ENCODE measurements at places on chromosomes 5 and 9.

DNA sequence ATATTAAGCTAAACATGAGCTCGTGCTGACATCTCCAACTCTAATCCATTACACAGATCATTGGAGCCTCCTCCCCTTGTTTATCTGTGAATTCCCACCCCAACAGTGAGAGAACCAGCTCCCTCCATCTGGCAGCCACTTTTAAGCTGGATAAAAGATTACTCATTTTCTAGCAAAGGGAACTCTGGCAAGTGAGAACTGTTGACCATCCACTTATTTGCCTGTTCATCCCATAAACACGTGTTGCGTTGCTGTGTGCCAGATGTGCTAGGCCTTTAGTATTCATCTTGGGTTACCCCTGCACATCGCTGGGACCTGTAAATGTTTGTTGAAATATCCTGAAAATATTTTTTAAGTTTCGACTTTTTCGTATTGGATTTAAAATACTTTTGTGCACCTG lies 2.4 kb upstream of the TOR1A start:
- no peak for DNase-seq

DNA sequence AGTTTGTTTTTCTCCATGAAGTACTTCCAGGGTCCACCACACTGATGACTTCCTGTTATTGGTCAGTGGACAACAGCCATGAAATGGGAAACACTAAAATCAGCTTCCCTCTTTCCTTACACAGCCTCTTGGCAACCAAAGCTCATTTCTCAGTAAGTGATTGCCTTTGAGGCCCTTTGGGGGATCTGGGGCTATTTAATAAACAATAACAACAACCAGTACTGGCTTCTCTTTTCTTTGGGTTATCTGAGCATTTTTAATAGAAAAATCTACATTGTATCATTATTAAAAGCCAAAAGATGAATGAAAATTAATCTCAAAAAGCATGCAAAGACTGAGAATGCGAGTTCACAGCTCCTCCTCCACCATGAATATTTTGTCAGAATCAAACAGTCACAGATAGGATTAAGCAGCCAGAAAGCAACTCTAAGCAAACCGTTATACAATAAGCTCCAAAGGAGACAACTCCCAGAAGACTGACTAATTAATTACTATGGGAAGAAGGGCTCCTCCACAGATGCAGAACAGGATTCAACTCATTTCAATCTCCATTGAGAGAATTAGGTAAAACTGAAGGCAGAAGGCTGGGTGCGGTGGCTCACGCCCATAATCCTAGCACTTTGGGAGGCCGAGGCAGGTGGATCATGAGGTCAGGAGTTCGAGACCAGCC lies 68.3 kb downstream of the SERINC5 start:
- peak; percentile 5 for DNase-seq

GRCh38 chr5:30001826-30002225 lies 1191.7 kb upstream of the CDH6 start:
- no peak for DNase-seq

DNA sequence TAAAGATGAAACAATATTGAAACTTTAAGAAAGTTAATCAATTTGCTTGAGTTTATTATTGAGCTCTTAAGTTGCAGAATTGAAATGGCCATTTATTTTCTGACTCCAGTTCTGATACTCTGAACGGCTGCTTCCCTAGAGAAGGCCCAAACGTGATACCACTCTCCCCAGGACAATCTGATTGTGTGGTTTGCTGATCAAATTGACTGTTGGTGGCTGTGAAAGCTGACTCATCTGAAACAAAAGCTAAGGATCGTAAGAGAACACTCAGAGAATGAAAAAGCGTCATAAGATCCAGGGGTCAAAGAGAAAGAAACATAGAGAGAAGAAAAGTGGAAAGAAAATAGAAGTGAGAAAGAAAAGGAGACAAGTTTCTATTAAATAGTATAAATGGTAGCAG lies 147.2 kb downstream of the IZUMO3 start:
- no peak for DNase-seq

- DNase-seq = no peak
Observed at GRCh38 chr5:135866016-135866415, 29.6 kb downstream of the IL9 start.

GRCh38 chr5:1107167-1108022 lies 4.5 kb downstream of the SLC12A7 start:
- no peak for DNase-seq

GRCh38 chr5:180130876-180131740 lies 59.5 kb upstream of the RNF130 start:
- no peak for DNase-seq
